Mammary epithelial cell (primary cell): ENCODE measurements at places on chromosomes 11 and 22.

DNA sequence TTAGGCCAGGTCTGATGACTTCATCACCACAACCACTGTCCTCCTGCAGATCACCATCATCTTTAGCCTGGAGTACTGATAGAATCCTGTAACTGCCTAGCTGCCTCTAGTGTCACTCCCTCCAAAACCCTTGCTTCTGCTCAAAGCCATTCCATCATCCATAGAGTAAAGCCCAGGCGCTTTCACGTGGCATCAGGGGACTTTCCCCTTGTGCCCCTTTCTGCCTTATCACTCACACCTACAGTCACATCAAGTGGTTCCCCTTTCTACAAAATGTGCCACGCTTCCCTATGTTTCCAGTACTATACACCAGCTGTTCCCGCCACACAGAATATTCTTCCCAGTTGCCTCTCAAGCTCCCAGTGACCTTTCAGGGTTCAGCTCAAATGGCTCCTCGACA, 75.9 kb downstream of the MN1 start:
- no peak for DNase-seq

DNA sequence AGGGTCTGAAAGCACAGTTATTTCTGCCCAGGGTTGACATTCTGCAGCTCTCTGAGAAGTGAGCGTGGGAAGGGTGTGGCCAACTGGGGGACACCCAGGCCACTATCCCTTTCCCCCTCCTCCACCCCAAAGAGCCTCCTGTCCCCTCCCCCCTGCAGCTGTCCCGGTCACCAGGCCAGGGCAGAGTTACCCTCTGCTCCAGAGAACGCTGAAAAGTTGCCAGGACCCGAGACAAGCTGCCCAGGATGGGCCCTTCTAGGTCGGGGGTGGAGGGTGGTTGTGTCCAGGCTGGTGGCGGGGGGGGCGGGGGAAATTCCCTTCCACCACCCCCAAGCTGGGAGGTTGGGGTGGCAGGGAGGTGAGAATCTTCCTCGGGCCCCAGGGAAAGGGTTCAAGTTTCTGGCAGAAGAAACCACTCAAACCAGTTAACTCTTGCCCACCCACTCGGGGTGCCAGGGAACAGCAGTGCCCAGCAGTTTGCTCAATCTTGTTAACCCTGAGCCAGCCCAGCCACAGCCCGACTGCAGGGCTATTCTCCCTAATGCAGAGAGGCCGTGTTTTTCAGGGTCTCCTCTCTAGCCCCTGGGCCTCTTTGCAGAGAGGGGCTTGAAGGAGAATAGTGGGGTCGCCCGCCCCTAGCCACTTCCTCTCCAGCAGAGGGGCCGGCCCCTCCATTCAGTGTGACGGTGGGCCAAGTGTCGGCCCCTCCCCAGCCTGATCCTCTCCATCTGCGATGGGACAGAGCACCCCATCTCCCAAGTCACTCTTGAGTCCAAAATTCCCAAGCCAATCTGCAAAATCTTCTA, 697 bp downstream of the LGALS1 start:
- no peak for DNase-seq

DNA sequence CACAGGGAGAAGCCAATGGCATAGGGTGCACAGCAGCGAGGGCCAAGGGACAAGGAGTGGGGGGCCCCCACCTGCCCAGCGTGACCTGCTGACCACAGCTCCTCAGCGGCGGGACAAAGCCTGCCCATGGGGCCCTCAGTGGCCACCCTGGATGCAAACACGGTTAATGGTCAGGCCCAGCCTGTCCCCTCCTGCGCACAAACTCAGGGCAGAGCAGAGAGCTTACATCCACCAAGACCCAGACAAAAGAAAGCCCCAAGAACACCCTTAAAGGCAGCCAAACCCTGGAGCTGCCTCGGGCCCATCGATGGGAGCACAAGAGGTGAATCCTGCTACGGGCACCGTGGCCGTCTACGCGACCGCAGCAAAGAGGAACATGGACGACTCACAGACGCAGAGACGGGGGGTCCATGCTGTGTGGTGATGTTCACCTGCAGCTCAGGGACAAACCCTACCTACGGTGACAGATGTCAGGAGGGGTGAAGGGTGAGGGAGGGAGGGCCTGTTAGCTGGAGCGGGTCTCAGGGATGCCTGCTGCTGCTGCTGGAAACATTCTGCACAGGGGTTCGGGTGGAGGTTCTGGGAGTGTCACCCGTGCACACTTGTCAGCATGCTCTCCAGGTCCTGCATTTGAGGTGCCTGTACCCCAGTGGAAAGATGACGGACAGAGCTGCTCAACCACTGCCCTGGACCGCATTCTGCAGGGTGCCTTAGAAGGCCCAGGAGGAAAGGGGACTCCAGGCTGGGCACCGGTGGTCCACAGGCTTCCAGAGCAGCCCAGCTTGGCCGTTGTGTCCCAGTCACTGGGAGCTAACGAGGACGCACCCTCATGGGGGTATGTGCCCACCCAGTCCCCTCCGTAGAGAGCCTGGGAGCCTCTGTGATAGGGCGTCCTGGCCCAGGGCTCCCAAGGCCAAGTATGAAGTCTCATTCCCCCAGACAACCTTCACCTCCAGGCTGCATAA, 11.6 kb downstream of the ASCL2 start:
- DNase-seq: no peak

DNA sequence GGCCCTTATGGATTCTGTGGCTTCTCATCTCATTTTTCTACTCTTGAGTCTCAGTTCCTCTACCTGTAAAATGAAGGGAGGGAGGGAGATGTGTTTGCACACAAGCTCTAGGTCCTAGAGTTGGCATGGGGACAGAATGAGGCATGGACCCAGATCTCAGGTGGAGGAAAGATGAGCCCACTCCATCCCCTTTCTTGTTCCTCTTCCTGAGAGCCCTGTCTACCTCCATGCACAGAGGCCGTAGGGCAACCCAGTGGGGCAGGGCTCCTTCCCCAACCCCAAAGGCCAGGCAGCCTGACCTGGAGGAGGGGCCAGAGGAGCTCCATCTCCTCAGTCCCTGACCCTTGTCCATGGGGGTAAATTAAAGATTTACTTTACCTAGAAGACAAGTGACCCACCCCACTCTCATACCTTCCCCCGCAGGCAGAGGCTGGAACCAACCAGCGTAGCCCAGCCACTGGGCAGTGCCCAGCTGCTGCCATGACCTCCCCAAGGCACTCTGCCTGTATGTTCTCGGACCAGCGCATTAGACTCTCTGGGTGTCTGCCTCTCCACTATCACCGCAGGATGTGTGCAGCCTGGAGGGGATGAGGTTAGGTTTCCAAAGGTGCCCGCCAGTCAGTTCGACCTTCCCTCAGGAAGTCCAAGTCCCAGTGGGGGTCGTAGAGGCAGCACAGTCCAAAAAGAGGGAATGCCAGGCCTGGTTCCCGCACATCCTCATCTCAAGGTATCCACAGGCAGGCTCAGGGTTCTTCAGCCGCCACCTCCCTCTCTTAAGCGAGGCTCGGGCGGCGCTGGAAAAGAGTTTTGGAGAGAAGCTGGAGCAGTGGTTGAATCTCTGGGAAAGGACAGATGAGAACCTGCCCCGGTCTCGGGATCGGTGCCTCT, 3.0 kb downstream of the SMTN start:
- no peak for DNase-seq
